ENCODE measurements at places on chromosomes 6 and 20. TPM values are rescaled to one million over a fixed set of nuclear protein-coding genes. Genes with fewer than 3 reads are reported as not detected.
A peak's percentile ranks its signal among the peaks of the same experiment; 100 is the strongest.

DNA sequence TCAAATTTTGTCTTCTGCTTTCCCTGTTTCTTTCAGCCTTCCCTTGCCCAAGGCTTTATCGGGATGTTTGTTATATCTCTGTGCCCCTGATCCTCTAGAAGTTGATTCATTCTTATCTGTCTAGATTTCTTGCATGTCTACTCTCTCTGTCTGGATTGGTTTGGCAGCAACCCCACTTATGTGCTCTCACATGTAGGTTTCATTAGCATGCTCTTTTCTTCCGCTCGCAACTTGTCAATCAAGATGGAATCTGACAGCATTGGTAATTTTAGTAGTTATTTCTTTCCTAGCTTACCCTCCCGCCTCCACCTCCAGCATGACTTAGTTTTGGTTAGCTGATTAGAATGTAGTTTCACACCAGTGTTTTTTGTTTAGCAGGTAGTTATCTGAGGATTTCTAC, 39.3 kb downstream of the LRRC1 start:
- H3K27me3 ChIP-seq = no peaks in the 10 kb centered on the region
- DNase-seq = no peak

DNA sequence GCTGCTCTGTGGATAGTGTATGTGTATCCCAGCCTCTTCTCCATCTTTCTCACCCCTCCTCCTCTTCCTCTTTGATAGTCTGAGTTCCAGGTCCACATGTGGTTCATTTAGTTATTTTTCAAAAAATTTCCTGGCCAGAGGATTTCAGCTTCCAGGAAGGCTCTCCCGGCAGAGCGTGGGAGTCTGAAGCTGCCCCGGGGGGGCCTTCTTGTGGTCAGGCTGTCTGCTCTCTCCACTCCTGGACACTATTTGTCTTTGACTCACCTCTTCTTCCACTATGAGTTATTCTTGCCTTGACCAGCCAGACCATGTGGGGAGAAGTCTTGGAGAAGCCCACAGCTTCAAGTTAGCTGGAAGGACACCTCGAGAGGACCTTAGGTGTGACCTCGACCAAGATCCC, 258.8 kb downstream of the CDC5L start:
- no peak overlapping the region for H3K27ac ChIP-seq

DNA sequence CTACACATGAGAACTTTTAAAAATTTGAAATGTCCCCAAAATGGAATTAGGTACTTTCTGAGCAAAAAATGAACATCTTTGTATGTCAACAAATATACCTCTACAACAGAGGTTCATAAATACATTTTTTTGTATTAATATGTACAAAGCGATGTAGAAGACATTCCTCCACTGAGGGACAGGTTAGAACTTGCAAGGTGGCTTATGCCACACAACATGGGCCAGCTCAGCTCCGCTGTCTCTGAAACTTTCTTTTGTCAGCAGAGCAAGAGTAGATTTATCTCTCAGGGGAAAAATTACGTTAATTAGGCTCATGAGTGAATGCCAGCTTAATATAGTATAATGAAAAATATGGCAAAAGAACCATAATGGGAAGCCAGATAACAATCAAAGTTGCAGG, 10.6 kb upstream of the TMEM242 start:
- no peak overlapping the region for H3K27ac ChIP-seq
- peaks cover 24% of the 10 kb centered on the region for H3K4me1 ChIP-seq
- no peaks in the 10 kb centered on the region for H3K27me3 ChIP-seq
- DNase-seq = no peak

GRCh38 chr6:26123947-26124780, 36.9 kb downstream of the HFE start:
- DNase-seq = peak; percentile 54
- peak overlapping the region; percentile 99 for H3K27ac ChIP-seq
- peaks cover 22% of the 10 kb centered on the region for H3K36me3 ChIP-seq
- H3K27me3 ChIP-seq = no peaks in the 10 kb centered on the region

The PNRC1 gene
- 180 TPM for total RNA-seq

GRCh38 chr6:125727216-125727615, 22.2 kb upstream of the HEY2 start:
- no peak overlapping the region for H3K27ac ChIP-seq
- H3K4me1 ChIP-seq = no peaks in the 10 kb centered on the region
- no peaks in the 10 kb centered on the region for H3K27me3 ChIP-seq
- no peaks in the 10 kb centered on the region for H3K36me3 ChIP-seq
- no peak overlapping the region for H3K4me3 ChIP-seq

DNA sequence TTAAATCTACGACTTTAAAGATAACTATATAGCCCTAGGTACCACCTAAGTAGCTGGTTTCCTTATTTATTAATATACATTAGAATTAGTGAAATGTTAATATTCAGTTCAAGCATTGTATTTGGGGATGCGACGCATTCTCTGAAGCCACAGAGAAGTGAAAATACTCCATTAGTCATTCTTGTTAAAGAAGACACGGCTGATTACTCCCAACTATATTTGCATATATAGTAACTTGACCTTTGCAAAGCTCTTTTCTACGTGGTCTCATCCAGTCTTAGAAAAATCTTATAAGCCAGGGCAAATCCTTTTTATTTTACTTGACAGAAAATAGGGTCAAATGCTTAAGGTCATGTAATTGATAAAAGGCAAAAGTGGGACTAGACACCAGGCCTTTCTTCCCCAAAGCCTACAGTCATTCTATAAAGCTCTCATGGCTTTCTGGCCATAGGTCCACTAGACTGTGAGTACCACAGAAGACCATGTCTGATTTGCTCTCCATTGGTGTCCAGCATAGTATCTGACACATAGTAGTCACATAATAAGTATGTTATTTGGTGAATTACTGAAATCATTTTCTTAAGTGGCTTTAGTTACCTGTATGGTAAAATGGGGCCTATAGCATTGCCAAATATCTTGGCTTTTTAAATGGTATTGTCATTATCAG, 11.3 kb downstream of the ZHX3 start:
- H3K4me3 ChIP-seq = no peak overlapping the region
- H3K4me1 ChIP-seq = peaks cover 54% of the 10 kb centered on the region
- no peaks in the 10 kb centered on the region for H3K36me3 ChIP-seq

DNA sequence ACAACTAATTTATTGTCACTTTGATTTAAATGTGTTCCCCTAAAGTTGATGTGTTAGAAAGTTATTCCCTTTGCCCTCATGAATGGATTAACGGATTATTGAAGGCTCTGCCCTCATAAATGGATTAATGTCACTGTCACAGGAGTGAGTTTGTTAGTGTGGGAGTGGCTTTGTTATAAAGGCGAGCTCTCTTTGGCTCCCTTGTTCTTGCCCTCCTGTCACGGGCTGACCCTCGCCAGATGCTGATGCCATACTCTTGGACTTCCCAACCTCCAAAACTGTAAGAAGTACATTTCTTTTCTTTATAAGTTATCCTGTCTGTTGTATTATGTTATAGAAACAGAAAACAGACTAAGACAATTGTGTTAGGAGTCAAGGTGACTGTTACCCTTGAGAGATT, 22.7 kb upstream of the POPDC3 start:
- no peaks in the 10 kb centered on the region for H3K4me1 ChIP-seq
- no peaks in the 10 kb centered on the region for H3K36me3 ChIP-seq
- no peak overlapping the region for H3K27ac ChIP-seq
- DNase-seq = no peak

- H3K4me1 ChIP-seq = peaks cover 9% of the 10 kb centered on the region
- H3K27ac ChIP-seq = no peak overlapping the region
- no peaks in the 10 kb centered on the region for H3K36me3 ChIP-seq
- no peaks in the 10 kb centered on the region for H3K27me3 ChIP-seq
- no peak overlapping the region for H3K4me3 ChIP-seq
Measured at GRCh38 chr6:116027801-116028200, 32.9 kb downstream of the FRK start.
